NCI-H2029 treated with DMSO at 0.1 percent for 48 hours (cell line): ENCODE measurements at places on chromosomes 11 and 22.

DNA sequence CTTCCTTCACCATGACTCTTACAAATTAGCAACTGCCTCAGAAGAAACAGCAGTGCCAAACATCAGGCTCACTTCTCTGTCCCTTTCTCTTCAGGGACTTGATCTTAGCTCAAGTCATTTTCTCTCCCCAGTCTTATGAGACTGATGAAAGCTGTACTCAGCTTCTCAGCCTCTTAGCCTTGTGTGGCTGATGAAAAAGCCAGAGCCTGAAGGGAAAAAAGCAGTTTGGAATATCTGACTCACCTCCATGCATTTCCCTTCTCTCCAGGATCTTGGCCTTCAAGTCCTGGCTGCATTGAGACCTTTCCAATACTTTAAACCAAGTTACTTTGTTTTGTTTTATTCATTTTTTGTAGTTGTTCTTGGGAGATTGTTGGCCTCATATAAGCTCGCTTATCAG lies 195.9 kb downstream of the SPON1 start:
- DNase-seq, result no peak

- no peak for DNase-seq
These were observed 50.8 kb downstream of the BRD1 start for GRCh38 chr22:49776891-49777290.

DNA sequence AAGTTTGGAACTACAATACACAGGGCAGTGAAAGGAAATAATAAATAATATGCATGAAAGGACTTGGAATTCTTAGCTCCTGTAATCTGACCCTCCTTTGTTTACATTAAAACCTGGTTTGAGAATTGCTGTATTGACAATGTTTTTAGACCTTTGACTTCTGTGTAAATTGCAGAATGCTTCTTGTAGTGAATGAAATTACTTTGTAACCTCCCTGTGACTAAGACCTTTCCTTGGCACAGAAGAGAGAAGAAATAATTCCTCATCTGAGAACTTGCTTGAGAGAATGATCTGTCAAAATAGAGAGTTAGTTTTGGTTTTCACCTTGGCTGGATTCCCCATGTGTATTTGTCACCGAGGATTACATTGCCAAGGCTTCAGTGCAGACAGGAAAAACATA lies 640.0 kb upstream of the ANO5 start:
- DNase-seq, result peak; percentile 72

DNA sequence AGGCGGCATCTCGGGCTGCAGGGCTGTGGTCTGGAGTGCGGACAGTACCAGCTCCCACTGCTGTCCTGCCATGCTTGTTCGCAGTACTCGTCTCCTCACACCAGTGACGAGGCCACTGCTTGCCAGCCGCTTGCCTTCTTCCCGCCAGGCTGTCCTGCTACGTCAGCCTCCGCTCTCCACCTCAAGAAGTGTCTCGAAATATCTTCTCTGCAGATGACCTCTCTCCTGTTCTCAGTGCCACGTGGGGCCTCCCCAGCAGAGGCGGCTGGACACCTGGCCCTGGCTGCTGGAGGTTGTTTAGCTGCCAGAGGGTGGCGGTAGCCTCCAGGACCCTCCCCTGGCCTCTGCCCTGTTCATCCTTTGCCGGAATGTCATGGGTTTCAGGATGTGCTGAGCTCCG lies 3.1 kb upstream of the CCDC188 start:
- no peak for DNase-seq

DNA sequence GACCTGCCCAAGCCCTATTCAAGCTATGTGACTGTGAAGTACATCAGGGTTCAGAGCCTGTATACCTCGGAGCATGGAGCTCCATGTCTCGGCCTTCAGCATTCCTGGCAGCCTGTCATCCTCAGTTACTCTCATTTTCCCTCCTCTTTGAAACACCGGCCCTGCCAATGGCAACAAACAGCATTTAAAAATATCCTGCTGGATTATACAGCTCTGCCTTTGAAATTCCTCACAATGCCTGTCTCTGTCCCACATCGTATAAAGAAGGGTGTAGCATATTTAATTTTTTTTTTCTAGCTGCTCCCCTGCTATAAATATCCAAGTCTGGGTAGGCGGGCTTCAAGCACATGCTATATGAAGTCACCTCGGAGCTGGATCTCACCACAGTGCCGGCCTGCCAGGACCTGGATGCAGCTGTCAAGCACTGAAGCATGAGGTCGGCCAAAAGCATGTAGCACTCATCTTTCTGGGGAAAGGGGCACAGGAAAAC lies 11.8 kb downstream of the ABTB2 start:
- DNase-seq, result no peak
